HFFc6 (cell line): ENCODE measurements at places on chromosomes 1 and 21. TPM values are rescaled to one million over a fixed set of nuclear protein-coding genes. Genes with fewer than 3 reads are reported as not detected.

GRCh38 chr21:34827445-34828235 is 158.8 kb downstream of the CLIC6 start:
- DNase-seq = no peak

Gene NPR1
- not detected in 3 replicates for total RNA-seq

- DNase-seq = no peak
Observed at GRCh38 chr1:83997631-83998030, 1.3 kb downstream of the TTLL7 start.

GRCh38 chr1:212561501-212561931 is 47.0 kb upstream of the ATF3 start:
- DNase-seq = peak; percentile 80

Gene SMCP
- total RNA-seq = not detected in 2 replicates

GRCh38 chr1:230077011-230077410 is 10.0 kb downstream of the GALNT2 start:
- DNase-seq = no peak

Gene OR2T29
- total RNA-seq = not detected in 3 replicates

Gene DNASE2B
- not detected in 3 replicates for total RNA-seq

GRCh38 chr1:41765152-41765551 is 153.6 kb downstream of the HIVEP3 start:
- no peak for DNase-seq

Gene TARBP1
- 8.3 to 12.5 TPM (median 10.4 TPM) in 3 replicates for total RNA-seq

GRCh38 chr1:157505481-157506272 is 46.6 kb downstream of the FCRL5 start:
- peak; percentile 72 for DNase-seq

DNA sequence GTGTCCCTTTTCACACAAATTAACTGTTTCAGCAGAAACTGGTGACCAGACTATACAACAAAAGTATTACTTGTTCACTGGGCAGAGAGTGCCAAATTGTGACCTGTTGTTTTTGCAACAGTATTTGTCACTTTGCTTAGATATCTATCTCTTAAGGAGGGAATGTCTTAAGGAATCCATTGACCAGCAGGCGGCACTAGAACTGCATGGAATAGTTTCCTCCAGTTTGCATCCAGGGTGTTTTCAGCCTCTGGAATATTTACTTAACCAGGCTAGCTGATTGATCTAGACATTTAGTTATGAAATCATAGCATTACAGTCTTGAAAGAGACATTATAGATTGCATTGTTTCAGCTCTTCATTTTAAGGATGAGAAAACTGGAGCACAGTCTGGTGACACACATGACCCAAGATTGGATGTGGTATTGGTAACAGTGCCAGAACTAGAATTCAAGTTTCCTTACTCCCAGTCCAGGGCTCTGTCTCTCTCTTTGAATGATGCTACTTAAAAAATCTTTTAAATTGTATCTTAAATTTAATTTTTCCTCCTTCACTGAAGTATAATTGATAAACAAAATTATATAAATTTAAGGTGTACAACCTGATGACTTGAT is 16.9 kb downstream of the RPTN start:
- DNase-seq = peak; percentile 60

Gene ZSWIM5
- not detected in 3 replicates for total RNA-seq

Gene KRTAP13-2
- not detected in 3 replicates for total RNA-seq

Gene BARHL2
- not detected in 3 replicates for total RNA-seq

GRCh38 chr1:53375440-53375839 is 47.6 kb upstream of the LRP8 start:
- DNase-seq = no peak

GRCh38 chr1:20322081-20322824 is 31.6 kb downstream of the VWA5B1 start:
- no peak for DNase-seq

- no peak for DNase-seq
Observed at GRCh38 chr1:224939844-224940425, 10.5 kb downstream of the DNAH14 start.

Gene PRMT6
- 10.5 to 16.3 TPM (median 13.6 TPM) in 3 replicates for total RNA-seq

DNA sequence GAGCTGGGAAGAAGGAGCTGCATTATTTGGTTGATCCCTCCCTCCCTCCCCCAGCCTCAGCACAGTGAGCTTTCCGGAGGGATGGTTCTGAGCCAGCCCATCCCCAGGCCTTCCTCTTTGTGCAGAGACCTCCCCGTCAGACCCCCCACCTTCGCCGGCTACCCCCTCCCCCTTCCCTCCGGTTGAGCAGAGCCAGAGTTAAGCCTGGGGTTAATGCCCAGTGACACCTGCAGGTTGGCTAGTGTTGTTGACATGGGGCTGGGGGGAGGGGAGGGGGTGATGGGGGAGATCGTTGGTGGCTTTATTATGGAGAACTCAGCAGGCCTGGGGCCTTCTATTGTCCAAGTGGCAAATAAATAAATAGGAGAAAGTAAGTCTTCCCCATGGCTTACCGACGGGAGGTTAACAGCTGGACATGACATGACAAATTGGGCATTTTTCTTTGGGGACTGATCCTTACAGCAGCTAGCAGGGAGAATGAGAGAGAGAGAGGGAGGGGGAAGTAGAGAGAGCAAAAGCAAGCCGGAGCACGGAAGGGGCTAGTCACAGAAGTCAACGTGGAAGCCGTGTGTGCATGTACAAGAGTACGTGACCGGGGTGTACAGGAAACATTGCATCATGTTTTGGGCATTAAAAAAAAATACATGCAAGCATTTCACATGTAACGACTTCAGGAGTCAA is 131.1 kb downstream of the TMEM53 start:
- DNase-seq = no peak

Gene CD1D
- total RNA-seq = not detected in 3 replicates

DNA sequence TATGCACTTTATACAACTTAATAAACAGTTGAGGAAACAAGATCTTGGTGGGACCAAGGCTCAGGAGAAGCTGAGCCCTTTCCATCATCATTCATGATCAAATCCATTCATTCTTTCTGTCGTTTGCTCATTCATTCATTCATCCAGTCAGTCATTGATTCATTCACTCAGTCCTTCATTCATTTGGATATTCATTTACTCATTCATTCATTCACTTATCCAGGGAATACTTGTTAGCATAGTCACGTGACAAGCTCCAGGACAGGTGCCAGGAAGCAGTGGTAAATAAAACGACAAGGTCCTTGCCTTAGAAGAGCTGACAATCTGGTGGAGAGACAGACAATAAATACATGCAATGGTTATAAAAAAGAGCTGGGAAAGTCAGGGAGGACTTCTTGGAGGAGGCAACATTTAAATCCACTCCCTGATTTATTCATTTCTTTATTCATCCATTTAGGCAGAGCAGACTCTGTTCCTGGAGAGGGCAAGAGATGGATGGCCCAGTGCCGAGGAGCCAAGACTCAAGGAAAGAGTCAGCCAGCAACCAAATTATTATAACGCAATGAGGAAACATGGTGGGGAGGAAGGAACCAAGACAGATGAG is 74.1 kb upstream of the CASZ1 start:
- DNase-seq = no peak
